CD8-positive, alpha-beta memory T cell (primary cell): ENCODE measurements at places on chromosomes 6 and 20.
A peak's percentile ranks its signal among the peaks of the same experiment; 100 is the strongest.

DNA sequence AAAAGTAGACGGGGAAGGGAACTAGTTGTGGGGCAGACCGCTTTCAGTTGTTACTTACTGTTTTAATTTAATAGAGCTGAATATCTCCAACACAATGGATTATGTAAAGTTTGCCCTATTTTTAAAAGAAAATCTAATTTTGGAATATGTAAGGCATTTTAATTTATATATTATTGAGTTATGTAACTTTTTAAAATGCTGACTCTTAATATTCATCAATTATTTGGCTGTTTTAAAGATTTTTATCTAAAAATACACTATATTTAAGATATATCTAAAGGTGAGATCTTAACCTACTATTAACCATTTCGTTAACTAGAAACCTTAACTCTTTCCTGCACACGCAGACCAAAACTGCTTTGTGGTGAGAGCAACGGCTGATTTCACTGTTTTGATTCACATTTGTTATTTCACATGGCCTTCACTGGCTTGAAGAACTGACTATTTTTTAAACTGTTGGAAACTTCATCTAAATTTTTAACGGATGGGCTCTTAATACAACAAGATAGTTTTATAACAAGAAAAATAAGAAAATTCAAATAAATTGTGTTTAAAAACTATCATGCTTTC, 87.9 kb downstream of the HUS1B start:
- H3K27me3 ChIP-seq = no peaks in the 10 kb centered on the region
- H3K27ac ChIP-seq = no peak overlapping the region
- peaks cover 14% of the 10 kb centered on the region for H3K36me3 ChIP-seq
- H3K4me1 ChIP-seq = no peaks in the 10 kb centered on the region
- H3K4me3 ChIP-seq = no peak overlapping the region
- DNase-seq = no peak

DNA sequence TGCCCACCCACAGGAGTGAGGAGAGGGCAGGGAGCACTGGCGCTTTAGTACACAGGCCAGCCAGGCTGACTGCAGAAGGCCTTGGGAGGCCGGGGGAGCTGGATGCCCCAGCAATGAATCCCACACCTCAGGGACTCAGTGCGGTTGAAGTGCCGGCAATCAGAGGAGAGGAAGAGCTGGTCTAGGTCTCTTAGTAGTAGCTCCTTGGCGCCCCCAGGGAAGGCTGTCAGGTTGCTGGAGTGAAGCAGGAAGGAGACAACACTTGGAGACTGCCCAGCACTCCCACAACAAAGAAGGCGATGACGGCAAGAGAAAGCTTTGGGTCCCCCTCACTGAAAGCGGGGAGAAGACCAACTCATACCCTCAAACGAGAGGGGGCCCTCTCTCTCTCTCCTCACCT, 8.3 kb upstream of the TNXB start:
- peaks cover 58% of the 10 kb centered on the region for H3K36me3 ChIP-seq
- no peak for DNase-seq
- no peak overlapping the region for H3K4me3 ChIP-seq
- H3K4me1 ChIP-seq = peaks cover 5% of the 10 kb centered on the region

DNA sequence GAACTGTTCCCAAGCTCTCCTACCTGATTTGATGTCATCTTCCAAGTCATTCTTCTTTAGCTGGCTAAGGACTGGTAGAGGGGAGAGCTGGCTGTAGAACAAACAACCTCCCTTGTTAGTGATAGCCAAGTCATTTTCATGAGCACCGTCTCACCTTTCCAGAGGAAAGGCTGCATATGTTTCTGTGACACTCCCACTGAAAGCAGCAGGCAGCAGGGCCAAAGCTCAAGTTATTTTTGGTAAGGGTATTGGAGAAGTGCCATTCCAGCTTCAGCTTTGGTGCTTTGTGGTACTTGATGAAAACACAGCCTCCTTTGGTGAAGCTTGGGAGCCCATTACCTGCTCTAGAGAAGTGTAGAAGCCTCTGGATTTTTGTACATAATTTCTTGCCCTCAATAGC, 5.4 kb upstream of the DOK5 start:
- no peak overlapping the region for H3K4me3 ChIP-seq
- H3K4me1 ChIP-seq = no peaks in the 10 kb centered on the region
- peaks cover 4% of the 10 kb centered on the region for H3K27me3 ChIP-seq
- no peaks in the 10 kb centered on the region for H3K36me3 ChIP-seq

GRCh38 chr6:149057464-149057840, 260.1 kb upstream of the TAB2 start:
- no peak overlapping the region for H3K4me3 ChIP-seq
- no peaks in the 10 kb centered on the region for H3K36me3 ChIP-seq
- no peaks in the 10 kb centered on the region for H3K27me3 ChIP-seq
- no peak overlapping the region for H3K27ac ChIP-seq
- DNase-seq = no peak

DNA sequence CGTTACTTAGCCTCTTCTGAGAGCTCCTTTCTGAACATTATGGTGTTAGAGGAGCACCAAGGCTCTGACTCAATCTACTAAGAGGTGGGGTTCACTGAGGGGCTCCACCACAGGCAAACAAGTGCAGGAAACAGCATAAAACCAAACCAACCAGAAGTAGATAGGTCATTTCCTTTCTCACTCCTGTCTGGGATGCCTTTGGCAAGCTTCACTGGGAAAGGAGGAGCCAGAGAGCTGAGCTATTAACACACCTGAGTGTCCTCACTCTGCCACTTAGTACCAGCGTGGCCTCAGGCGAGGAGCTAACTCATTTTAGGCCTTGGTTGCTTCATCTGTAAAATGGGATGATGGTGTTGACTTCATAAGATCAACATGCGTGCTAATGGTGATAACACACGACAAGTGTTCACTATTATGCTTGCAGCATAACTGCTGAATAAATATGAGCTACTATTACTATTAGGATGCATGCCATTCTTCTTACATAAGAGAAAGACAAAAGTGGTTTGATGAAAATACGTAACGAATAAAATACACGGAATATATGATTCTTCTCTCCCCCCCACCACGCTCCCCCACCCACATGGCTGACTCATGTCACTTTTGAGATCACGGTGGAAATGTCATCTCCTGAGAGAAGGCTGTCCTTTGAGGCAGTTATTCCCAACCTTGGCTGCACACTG, 185.4 kb downstream of the BCAS1 start:
- H3K4me1 ChIP-seq = peaks cover 19% of the 10 kb centered on the region
- no peak overlapping the region for H3K4me3 ChIP-seq
- no peaks in the 10 kb centered on the region for H3K27me3 ChIP-seq
- no peaks in the 10 kb centered on the region for H3K36me3 ChIP-seq
- peak; percentile 55 for DNase-seq

- no peak for DNase-seq
- no peaks in the 10 kb centered on the region for H3K36me3 ChIP-seq
- H3K4me1 ChIP-seq = no peaks in the 10 kb centered on the region
- no peak overlapping the region for H3K27ac ChIP-seq
- no peaks in the 10 kb centered on the region for H3K27me3 ChIP-seq
Measured at GRCh38 chr6:79030511-79030910, 47.5 kb downstream of the PHIP start.

DNA sequence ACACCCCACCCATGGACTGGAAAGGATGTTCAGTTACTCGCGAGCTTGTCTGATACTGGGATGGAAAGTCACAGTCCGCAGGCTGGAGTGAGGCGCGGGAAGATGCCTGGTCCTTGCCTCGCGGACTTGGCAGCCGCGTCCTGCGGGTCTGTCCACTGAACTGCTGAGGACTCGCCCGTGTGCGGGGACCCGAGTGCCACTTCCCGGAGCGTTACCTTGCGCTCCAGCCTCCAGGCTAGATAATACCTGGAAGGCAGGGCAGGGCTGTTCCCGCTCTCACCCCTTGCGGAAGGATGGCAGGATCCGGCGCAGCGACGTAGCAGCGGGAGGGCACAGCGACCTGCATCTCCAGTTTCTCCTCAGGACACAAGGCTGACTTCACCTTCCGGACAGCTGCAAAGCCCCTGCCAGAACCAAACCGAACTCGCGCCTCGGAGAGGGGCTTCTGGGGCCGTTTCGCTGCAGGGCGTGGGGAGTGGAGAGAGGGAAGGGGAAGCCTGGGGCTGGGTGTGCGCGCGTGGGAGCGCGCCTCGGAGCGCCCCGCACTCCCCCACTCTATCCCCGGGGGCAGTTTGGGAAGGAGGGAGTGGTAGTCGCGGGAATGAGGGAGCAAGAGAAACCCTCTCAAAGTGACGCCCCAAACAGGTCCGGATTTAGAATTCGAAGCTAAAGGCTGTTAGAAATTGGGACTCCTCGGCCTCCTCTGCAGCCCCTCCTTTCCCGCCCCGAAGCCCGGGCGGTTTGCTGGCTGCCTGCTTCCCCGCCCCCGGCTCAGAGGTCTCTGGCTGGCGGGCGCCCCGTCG, at the start of gene KCNQ5:
Gene KCNQ5, plus strand, starts transcription at position 774 of the 803 bp plus-strand sequence.
- peaks cover 22% of the 10 kb centered on the region for H3K4me1 ChIP-seq
- DNase-seq = no peak
- H3K27me3 ChIP-seq = no peaks in the 10 kb centered on the region
- peak within 1 kb of the TSS; percentile 25 for H3K27ac ChIP-seq
- no peaks in the 10 kb centered on the region for H3K36me3 ChIP-seq
